ENCODE measurements at places on chromosomes 7 and 10.

DNA sequence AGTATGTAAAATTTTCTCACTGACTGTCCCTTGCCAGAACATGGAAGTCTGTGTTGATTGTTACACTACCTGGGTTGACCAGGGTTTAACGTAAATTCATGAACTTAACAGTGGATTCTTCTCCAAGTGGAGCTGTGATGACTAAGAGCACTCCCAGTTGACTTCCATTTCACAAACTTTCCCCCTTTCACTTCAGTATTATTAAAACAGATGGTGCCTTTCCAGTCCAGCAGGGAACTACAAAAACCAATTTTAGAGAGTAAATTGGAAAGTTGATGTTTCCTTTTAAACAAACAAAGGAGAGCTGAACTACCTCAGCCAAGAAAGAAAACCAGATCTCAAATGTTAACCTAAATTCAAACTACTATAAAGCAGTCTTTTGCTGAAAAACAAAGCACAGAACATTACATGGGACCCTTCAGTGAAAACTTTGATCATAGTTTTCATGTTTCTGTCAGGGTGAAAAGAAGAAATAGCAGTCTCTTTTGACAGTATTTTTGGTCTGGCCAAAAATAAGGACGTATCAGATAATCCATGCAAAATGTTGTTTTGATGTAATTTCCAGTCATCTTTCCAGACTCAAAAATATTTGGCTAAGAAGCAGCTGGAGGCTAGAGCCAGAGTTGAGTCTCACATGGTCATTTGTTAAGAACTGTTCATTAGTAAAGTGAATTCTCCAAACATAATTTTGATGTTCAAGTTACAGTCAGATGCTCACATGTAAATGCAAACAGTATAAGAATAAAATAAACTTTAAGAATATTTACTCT, 479.9 kb upstream of the AKR1E2 start:
- DNase-seq = no peak

DNA sequence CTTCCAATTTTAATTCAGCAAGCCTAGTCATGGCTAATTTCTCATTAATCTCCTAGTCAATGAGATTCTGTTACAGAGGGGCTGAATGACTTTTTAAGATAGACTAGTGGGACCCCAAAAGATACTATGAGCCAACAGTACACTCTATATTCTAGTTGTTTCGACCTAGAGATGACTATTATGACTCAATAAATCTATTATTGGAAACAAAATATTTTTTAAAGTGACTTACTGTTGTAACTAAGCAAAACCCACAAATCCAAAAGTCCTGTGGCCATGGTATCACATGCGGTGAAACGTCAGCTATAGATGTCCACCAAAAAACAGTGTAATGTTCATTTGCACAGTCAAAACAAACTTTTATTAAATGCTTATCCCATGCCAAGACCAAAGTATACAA, 95.3 kb upstream of the ADO start:
- DNase-seq = no peak

GRCh38 chr10:118798231-118798662, 43.5 kb upstream of the CACUL1 start:
- DNase-seq = no peak

- no peak for DNase-seq
Observed at GRCh38 chr7:148172920-148173319, 417.6 kb upstream of the C7orf33 start.

GRCh38 chr7:18978108-18978495, 139.3 kb downstream of the TWIST1 start:
- no peak for DNase-seq

- DNase-seq = no peak
Observed at GRCh38 chr10:95401704-95402469, 111.1 kb upstream of the PDLIM1 start.

DNA sequence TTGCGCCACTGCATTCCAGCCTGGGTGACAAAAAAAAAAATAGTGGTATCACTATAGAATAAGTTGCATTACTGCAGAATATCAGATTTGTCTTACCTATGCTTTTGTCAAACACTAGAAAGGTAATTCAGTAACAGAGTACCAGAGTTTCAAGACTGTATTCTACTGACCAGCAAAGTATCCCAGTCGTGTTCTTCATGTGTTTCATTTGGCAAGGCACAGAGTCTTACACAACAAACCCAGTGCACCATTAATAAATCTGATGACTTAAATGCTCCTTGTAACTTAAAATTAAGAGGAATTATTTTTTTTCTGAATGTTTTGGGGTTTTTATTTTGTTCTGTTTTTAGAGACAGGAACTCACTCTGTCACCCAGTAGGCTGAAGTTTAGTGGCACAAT, 34.4 kb upstream of the PBLD start:
- no peak for DNase-seq

- no peak for DNase-seq
Observed at GRCh38 chr7:91551377-91552175, 287.3 kb downstream of the FZD1 start.

- DNase-seq = no peak
Observed at GRCh38 chr10:4120096-4120853, 335.3 kb upstream of the KLF6 start.
